ENCODE measurements at places on chromosomes 11 and 22.

DNA sequence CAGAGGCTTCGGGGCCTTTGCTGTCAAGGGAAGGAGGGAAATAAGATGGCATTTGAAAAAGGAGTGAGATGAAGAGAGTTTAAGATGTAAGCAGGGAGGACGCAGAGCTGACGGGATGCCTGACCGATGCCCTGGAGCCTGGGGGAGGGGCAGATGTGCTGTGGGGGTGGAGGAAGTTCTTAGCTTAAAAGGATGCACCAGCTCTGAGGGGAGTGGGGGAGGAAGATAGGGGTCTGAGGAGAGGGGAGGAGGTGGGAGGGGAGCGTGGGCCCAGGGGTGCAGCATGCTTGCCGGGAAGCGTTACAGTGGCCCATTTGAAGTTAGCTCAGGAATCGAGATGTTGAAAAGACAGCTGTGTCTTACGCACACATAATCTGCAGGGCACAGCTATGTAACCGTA, 56.3 kb downstream of the RPS6KA4 start:
- no peak for DNase-seq

- no peak for DNase-seq
Measured at GRCh38 chr11:127042445-127042844, 41.9 kb upstream of the KIRREL3 start.

DNA sequence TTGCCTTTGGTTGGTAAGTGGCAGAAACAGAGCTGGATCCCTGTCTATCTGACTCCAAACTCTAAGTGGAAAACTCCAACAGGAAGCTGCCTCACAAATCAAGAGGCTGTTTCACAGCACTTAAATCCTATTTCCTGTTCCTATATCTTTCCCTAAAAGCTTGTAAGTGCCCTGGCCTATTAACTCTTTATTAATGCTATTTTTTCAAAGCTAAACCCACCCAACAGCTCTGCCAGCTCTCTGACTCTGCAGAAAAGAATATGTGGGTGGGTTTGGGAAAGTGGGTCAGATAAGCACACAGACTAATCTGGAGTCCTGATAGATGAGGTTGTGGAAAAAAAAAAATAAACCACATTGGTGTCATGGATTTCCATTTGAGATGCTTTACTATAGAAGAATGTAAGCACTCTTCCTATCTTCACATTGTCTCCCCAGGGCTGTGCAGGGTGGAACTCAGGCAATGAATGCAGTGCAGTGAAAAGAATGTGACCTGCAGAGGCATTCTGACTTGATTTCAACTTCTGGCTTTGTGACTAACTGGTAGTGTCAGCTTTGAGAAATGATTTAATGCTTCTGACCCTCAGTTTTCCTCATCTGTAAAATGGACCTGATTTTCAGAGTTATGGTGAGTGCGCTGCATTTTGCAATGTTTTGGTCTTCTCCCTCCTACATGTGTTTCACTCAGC, 125.6 kb downstream of the AASDHPPT start:
- DNase-seq, result no peak

DNA sequence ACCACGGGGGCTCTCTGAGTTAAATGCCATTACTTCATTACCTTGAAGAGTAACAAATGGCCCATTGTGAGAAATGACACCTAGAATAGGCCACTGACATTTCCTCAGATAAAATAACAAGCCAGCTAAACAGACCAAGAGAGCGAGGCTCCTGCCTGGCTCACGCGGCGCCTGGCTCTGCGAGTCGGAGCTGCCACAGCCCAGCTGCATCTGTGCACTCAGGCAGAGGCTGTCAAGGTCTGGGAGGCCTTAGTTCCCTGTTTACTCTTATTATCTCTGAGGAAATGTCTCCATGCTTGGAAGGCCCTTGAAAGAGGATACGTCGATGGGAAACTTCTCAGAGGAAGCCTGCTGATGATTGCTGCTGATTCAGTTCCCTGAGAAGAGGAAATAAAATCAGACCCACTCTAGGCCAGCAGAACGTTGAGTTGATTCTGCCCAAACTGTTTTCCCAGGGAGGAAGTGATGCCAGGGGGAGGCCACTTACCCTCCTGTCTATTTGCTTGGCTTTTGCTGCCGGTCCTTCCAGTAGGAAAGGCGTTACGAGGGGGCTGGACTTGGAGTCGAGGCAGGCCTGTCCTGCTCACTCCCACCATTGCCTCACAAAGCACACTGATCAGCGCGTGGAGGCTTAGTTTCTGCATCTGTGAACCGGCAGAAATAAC, 208.8 kb downstream of the TBC1D22A start:
- DNase-seq, result no peak

GRCh38 chr11:74272276-74272675, 39.2 kb downstream of the P4HA3 start:
- no peak for DNase-seq

- no peak for DNase-seq
Measured at GRCh38 chr22:24566899-24567511, 11.2 kb downstream of the SNRPD3 start.

DNA sequence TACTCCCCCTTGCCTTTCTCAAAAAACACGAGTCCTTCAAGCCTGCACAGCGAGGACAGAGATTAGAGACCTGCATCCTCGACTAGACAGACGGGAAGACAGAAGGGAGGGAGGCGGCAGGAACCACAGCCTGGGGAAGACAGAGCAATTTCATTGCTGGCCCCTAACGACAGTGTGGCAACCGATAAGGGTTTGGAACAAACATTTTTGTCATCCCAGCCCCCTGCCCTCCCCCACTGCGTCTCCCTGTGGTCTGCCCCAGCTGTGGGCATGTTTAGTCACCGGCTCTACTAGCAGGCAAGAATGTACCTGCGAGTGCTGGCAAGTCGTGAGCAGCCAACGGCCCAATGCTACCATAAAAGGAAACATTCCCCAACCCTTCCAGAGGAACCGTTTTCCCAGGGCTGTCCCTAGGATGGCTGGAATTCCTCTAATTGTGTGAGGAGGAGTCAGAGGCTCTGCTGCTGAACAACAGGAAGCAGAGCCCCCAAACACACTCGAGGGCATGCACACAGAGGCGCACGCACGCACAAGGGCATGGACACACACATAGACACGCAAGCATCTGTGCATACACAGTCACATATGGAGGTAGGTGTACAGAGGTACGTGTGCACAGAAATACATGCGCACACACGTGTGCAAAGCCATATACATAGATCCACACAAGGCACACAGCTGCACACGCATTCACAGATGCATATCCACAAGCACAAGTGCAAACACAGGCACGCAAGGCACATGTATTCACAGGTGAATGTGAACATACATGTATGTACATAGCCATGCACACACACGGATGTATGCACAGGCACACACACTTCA, 58.3 kb downstream of the MYH9 start:
- DNase-seq, result no peak

DNA sequence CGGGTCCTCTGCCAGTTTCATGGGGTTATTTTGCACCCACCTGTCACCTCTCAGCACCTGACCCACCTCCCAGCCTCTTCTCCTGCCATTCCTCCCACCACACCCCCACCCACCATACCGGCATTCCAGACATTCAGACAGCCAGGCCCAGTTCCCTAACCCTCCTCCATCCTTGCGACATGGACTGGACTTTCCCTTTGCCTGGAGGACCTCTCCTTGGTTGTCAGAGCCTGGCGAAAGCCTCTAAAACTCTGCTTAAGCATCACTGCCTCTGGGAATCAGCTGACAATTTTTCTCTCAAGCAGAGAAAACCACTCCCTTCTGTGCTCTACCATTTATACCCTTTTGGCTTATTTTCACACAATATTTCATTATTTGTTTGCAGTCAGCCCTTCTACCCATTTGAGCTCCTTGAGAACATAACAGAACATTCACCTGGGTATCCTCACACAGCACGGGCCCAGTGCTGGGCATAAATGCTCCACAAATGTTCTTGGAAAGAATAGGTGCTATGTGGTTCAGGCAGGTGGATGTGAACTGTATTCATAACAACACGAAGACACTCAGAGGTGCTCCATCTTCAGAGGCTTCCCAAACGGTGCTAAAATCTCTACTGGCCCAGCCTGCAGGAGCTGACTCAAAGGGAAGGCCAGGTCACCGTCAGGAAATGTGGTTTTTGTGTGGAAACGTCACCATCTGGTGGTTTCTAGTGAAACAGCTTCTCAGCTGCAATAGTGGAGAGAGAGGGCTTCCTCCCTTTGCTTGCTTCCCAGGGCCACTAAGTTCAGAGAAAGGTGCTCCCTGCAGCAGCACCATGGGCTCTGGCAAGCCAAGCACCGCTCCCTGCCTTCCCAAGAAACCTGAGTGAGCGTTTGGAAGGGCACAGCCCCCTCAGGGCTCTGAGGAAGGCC, 10.4 kb downstream of the SPATA19 start:
- DNase-seq, result peak; percentile 64

DNA sequence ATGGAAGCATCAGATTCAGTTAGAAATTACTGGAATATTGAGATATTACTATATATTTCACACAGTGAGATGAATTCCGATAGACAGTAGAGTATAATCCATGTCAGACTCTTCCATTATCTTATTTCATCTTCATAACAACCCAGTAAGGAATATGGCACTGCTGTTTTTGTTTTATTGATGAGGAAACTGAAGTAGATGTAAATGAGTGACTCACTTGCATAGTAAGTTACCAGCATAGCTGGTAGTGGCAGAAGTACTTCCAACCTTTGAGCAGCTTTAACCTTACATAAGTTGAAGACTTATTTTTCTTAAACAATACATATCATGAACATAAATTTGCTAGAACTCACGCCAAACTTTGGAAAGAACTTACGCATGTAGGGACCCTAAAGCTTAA, 54.9 kb upstream of the SLC22A25 start:
- DNase-seq, result no peak

DNA sequence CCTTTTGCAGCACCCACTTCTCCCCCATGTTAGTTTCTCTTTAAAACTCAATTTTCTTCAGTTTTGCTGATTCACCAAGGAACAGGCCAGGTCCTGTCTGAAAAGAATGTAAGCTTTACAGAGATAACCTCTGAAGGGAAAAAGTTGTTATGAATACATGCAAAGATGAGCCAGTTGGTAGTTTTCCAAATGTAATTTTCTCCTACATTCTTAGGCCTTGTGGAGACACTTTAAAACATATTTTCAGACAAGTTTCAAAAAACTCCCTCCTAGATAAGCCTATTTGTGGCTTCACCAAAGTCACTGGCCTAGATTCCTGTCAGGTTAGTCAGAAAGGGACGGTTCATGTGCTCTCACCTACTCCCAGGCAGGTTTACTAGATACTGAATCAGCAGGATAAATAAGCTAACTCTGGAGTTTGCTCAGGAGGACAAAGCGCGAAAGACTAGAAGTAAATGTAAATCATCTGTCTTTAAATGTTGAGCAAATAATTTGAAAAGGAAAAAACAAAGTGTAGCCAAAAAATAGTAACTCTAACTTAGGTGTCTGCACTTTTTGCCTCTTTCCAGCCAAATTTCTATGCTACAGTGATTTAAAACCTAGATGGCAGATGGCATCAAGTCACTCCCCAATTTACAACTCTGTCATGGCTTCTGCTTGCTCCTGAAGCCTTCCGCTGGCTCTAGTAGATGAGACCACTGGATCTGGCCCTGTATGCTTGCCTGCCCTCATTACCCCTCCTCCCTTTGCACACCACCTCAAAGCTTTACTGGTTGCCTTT, 4.9 kb upstream of the ATP6V1E1 start:
- no peak for DNase-seq

DNA sequence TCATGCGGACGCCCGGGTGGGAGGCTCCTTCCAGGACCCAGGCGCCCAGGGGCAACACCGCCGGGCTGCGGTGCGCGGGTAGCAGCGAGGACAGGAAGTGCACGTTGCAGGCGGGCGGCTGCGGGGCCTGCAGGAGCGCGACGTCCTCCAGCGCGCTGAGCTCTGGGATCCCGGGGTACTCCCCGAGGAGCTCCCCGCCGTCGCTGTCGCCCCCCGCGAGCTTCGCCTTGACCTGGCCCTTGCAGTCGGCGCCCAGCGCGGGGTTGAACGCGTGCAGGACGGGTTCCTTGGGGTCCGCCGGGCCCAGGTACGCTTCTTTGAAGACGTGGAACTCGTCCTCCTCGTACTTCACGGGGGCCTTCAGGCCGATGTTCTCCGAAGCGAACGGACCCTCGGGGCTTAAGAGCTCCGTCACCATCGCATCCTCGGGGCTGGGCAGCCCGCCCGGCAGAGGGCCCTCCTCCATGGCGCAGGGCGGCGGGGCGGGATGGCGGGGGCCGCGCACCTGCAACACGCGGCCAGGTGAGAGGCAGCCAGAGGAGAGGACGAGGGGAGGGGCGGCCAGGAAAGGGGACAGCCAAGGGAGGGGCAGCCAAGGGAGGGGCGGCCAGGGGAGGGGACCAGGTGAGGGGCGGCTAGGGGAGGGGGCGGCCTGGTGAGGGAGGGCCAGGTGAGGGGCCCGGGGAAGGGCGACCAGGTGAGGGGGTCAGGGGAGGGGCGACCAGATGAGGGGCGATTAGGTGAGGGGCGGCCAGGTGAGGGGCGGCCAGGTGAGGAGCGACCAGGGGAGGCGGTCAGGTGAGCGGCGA, 921 bp downstream of the TESMIN start:
- no peak for DNase-seq

GRCh38 chr11:36030731-36031281, 86.9 kb downstream of the LDLRAD3 start:
- DNase-seq, result no peak

DNA sequence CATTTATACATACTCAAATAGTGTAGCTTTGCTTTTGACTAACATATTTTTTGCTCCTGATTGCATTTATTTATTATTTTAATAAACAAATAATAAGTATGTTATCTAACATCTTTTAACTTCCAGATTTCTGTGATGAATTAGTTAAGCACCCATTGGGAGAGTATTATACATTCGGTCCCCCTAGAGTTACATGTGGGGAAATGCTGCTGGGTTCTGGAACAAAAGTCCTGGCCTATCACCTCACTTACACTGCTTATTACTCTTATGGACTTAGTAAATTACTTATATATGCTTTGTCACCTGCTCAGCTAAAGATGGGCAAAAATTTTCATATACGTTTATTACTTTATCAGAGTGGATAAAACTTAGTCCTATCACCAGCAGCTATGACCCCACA, 1163.0 kb downstream of the FAM181B start:
- no peak for DNase-seq

DNA sequence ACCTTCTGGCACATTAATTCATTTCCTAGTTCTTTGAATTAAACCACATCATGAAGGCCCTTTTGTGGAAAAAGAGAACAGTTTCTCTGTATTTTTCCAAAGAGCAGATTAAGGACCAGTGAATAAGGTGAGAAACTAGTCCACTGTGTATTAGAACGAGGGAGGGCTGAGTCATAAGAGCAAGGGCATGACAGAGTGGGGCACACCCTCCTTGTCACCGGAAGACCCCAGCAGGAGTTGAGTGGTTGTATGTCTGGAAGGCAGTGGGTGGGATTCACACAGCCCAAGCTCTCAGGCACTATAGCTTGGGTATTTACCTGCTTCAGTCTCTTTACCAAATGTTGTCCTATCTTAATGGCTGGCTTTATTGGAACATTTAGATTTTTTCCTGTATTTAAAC, 86.8 kb downstream of the BMAL1 start:
- DNase-seq, result no peak

DNA sequence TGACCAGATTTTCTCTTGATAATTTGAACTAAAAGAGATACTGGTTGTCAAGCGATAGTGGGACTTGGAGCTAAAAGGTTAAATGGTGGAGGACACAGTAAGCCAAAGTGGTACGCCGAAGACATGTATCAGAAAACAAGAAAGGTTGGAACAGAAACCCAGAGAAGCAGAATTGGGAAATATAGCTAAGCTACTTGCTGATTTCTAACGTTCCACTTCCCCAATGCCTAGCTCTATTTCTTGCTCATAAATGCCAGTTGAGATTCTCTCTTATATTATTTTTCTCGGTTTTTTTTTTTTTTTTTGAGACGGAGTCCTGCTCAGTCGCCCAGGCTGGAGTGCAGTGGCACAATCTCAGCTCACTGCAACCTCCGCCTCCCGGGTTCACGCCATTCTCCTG, 12.7 kb downstream of the TMEM41B start:
- no peak for DNase-seq

- no peak for DNase-seq
Measured at GRCh38 chr11:116787786-116788486, at the start of gene ZPR1. TSS of gene ZPR1 (minus strand) at chr11:116788023. CDS start at chr11:116787990, 33 bp downstream.
